ENCODE measurements at places on chromosomes 13 and 19.

- no peak for DNase-seq
These were observed 25.7 kb upstream of the CCNE1 start for GRCh38 chr19:29785955-29786589.

- no peak for DNase-seq
These were observed 6.4 kb upstream of the SPATA13 start for GRCh38 chr13:24153979-24154701.

DNA sequence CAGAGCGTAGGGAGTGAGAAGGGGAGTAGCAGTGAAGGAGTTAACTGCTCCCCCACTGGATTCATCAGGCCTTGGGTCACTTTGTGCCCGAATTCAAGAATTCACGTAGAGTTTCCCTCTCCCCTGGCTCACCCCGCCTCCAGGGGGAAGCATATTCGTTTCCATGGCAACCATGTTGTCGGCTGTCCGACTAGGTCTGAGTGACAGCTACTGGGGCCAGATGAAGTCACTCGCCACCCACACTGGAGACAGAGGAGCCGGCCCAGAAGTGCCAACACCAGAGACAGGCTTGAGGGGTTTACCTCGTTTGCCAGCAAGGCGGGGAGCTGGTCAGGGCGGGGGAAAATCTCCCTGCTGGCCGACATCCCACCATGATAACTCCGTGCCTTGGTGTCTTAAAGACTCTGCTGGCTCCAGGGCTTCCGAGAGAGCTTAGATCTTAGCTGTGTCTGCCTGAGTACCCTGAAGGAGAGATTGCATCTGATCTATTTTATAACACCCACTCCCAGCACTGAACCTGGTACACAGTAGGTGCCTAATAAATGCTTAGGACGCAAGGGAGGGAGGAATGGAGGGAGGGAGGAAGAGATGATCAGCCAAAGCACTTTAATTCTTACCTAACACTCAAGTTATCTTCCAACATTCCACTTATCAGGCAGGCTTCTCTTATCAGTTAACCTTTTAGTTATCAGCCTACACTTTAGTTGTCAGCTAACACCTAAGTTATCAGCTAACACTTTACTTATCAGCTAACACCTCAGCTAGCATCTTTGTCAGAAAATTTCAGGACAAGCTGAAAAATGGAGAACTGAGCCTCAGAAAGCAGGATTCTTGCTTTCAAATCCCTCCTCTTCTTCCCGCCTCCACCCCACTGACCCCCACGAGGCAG is 57.2 kb upstream of the ZNRF4 start:
- DNase-seq, result no peak

- DNase-seq, result no peak
These were observed 34.6 kb downstream of the COL4A2 start for GRCh38 chr13:110341445-110342244.

DNA sequence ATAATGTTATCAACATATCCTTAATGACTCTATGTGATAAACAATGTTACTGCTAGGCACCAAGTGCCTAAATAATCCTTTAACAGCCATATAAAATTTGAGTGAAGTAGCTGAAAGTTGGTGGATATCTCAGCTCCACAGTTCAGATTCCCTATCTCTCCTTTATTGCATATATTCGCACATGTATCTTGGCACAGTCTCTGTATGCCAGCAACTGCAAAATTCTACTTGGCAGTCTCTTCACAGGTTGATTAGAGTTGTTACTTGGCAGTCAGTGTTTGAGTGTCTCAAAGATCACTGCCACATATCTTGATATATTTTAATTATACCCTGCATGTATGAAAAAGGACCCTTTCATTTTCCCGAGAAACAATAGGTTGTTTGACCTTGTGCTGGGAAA is 879.3 kb downstream of the OLFM4 start:
- DNase-seq, result no peak

GRCh38 chr19:31175564-31176348 is 173.5 kb downstream of the TSHZ3 start:
- DNase-seq, result no peak

GRCh38 chr19:51246164-51246552 is 4.7 kb upstream of the SIGLECL1 start:
- no peak for DNase-seq

DNA sequence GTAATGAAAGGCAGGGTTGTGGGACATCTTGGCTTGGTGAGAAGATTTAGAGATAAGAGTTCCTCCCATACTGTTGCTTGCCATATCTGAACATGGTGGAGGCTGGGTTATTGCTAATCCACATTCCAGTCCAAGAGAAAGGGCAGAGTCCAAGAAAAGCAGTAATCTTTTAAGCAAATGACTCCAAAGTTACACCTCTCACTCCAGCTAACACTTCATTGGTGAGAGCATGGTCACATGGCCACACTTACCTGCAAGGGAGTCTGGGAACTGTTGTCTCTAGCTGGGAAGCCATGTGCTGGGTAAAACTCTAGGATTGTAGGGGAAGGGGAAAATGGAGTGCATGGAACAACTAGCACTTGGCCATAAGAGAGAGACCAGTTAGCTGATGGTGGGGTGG is 5.6 kb downstream of the C19orf81 start:
- no peak for DNase-seq
